Activated CD8-positive, alpha-beta T cell treated with anti-CD3 and anti-CD28 coated beads for 36 hours (primary cell): ENCODE measurements at places on chromosomes 7 and 10.

- peak; percentile 36 for DNase-seq
Measured at GRCh38 chr10:113704637-113705343, 25.1 kb downstream of the CASP7 start.

GRCh38 chr10:5575144-5575481 is 50.4 kb downstream of the CALML3 start:
- DNase-seq = no peak

DNA sequence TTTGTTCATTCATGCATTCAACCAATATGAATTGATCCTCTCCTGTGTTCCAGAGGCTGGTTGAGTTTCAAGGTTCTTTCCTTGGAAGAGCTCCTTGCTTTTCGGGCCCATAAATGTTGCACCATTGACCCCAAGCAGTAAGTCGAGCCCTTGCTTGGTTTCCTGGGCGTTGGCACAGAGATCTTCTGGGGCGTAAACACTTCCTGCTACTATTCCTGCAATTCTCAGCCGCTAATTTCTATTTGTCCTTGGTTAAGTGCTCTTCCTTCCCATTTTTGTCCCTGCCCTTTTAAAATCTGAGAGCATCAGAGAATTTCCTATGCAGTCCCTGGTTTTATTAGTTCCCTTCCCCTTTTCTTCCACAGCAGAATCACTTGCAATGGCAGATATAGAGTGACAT is 44.1 kb upstream of the ADRB1 start:
- no peak for DNase-seq

- no peak for DNase-seq
Measured at GRCh38 chr7:94286111-94286510, 108.6 kb upstream of the COL1A2 start.

GRCh38 chr7:105738133-105738532 is 138.3 kb downstream of the ATXN7L1 start:
- no peak for DNase-seq

- peak; percentile 89 for DNase-seq
Measured at GRCh38 chr10:77837248-77837924, 89.2 kb downstream of the DLG5 start.

- no peak for DNase-seq
Measured at GRCh38 chr7:109956916-109957315, 1134.0 kb upstream of the LRRN3 start.
